EL (cell line): ENCODE measurements at places on chromosomes 4 and X.
A peak's percentile ranks its signal among the peaks of the same experiment; 100 is the strongest.

DNA sequence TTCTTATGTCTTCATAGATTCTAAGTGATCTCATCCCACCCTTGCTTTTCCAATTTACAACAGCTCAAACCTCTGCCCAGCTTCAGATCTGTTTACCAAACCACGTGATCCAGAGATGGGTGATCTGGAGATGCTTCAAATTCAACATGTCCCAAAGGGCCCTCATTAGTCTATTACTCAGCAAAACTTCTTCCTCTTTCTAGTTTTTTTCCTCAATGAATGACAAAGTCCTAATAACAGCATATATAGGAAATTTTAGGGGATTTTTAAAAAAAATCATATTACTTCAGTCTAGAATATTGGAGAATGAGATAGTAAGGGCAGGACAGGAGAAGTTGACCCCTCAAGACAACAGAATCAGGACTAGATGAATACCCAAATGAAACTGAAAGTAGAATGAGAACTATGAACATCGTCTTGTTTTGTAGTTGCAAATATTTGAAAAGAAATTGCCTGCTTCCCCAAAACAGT, 127.1 kb downstream of the CFAP299 start:
- peak; percentile 3 for DNase-seq

DNA sequence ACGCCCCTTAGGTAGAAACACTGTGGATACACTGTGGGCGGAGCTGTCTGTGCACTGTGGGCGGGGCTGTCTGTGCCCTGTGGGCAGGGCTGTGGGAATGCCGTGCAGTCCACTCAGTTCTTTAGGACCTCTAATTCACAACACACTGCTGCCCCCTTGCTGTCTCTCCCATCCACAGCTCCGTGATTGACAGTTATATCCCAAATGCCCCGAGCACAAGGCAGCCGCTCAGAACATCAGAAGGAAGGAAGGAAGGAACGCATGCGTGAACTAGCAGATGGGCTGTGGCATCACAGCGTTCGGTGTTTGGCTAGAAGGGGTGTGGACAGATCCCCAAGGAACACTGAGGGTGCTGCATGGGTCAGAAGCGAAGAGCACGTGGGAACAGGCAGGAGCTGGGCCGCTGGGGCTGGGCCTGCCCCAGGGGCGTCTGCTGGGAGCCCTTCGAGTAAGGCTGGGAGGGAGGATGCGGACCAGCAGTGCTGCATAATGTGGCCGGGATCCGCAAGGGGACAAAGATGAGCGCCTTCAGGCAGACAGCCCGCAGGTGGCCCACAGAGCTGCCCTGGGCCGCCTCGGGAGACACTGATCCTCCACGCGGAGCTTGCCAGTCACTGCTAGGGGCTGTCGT, 29.8 kb downstream of the ACOX3 start:
- DNase-seq, result peak; percentile 60

DNA sequence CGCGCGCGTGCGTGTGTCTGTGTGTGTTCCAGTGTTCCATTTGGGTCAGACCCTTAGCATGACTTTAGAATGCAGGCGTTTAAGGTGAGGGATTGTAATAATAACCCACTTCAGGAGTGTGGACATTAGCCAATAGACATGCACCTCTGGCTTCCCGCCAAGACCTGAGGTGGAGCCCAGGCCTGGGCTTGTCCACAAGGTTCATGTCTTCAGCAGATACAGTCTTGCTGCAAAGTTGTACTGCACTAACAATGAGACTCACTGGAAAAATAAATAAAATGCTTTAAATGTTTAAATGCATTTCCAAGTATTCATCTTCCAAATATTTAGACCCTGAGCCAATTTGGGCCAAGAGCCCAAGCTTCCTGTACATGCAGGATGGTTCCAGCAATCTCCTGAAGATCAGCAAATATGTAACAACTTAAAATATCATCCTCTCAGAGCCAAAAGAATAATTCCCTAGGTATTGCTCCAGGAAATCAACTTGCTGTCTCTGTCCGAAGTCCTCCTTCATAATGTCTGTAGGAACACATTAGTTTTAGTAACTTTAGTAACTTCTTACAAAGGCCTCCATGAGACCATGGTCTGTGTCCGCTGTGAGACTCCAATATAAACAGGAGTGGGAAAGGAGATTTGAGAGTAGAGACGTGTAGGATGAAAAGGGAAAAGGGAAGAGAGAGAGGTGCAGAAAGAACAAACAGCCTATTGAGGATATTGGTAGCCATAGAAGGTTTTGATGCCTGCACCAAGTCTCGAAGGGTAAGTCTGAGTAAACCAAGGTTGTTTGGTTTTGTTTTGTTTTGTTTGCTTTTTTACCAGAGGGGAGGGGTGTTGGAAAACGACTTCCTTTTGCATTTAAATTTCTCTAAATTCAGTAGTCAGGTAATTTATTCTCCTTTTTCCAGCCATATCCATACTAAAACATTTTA, 98.5 kb upstream of the KLF3 start:
- DNase-seq, result peak; percentile 52

GRCh38 chr4:1856943-1857699, 1.2 kb upstream of the LETM1 start:
- peak; percentile 34 for DNase-seq

GRCh38 chr4:86841309-86841708, 7.9 kb downstream of the SLC10A6 start:
- peak; percentile 28 for DNase-seq

DNA sequence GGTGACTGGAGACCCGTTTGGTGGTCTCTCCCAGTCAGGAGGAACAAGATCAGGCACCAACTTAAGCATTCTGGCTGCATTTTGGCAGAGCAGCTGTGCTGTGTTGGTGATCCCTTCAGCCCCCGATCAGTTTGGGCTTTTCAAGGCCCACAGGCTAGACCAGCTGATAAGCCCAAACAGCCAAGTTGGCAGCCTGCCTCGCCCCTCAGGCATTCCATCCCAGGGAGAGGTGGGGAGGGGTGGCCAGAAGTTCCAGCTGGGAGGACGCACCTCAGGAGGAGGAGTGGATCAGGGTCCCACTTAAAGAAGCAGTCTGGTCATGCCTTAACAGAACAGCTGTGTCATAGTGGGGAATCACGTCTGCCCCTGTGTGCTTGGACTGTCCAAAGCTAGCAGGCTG, 105.8 kb downstream of the CHIC1 start:
- no peak for DNase-seq

- no peak for DNase-seq
These were observed 43.3 kb downstream of the SPCS3 start for GRCh38 chr4:176363072-176363471.

DNA sequence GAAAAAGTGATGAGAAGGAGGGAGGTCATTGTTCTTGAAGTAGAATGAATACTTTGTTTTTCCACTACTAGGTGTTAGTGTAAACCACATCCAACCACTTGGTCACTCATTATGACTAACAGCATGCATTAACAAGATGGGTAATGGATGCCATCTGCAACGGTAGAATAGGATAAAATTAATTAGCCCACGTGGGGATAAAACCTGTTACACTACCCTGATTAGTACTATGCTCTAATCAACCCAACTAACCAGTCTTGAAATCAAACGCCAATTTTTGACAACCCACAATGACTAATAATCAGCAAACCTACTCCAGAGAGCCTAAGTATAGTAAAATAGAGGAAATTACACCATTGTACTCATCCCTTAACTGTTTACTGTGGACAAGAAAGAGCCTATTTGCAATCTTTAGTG, 93.4 kb upstream of the MCF2 start:
- no peak for DNase-seq

GRCh38 chr4:74402692-74403456, 37.9 kb downstream of the EREG start:
- DNase-seq, result no peak

DNA sequence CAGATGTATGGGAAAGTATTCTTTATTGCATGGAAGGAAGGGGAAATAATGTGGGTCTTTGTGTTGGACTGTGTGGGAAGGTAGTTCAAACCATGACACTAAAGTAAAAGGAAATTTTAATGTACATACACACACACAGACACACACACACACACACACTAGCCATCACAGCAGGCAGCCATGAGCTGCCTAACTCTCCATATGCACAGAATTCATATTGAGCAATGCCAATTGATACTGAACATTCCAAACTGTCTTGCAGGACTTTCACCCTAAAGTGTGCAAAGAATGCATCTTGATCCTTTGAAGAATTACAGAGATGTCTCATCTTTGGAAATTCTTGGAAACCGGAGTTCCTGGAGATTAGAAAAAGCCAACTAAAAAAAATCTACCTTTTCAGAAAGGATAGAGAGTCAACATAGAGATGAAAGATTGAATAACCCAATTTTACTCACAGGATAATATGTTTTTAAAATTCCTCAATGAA, 120.6 kb upstream of the MBNL3 start:
- DNase-seq, result no peak

DNA sequence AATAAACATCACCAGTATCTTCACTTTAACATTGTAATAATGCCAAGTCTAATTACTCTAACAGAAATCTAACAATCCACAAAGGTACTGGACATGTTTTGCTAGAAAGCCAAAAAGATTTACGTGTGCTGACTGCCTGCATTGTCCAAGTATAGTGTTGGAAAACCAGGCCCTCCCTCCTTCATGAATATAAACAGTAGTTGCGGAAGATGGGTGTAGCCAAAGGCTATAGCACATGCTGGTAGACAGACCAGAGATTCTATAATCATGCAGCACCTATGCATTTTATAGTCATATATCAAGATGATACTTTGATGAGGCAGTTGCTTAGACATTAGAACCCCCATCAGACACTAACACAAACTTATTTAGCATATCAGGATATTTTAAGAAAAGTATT, 22.6 kb downstream of the ZNF280C start:
- no peak for DNase-seq

GRCh38 chr4:94653984-94654609, 103.7 kb upstream of the BMPR1B start:
- DNase-seq, result no peak

GRCh38 chrX:155143959-155144548, 72.2 kb upstream of the VBP1 start:
- no peak for DNase-seq

DNA sequence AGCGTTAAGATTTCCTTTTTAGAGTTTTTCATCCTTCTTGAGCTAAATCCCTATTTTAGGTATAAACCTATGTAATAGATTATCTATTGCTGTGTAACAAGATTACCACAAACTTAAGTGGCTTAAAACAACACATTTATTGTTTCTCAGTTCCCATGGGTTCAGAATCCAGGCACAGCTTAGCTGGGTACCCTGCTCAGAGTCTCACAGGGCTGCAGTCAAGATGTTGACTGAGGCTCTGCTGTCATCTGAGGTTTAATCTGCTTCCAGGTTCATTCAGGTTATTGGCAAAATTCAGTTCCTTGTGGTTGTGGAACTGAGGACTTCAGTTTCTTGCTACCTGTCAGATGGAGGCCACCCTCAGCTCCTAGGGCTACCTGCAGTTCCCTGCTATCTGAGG, 60.9 kb downstream of the GK start:
- no peak for DNase-seq

GRCh38 chrX:40543661-40544328, 37.0 kb upstream of the ATP6AP2 start:
- DNase-seq, result peak; percentile 38

GRCh38 chrX:3160756-3161155, 119.5 kb downstream of the ARSF start:
- no peak for DNase-seq

DNA sequence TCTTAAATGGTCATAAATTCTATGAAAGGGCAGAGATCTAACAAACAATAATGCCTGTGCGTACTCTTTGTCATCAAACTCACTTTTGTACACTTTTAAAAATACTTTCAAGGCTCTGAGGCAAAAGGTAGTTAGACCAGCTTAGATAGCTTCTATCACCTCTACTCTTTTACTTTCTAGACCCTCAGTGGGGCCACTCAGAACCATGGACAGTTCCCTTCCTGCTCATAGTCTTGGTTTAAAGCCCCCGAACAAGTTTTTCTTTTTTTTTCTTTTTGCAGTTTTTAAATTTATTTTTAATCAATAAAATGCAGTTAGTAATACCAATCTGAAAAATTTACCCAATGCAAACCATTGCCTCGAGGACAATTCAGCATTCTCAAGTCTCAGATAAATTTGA, 460.5 kb upstream of the CNKSR2 start:
- DNase-seq, result no peak

- peak; percentile 8 for DNase-seq
These were observed 42.5 kb upstream of the LEF1 start for GRCh38 chr4:108210989-108211835.

DNA sequence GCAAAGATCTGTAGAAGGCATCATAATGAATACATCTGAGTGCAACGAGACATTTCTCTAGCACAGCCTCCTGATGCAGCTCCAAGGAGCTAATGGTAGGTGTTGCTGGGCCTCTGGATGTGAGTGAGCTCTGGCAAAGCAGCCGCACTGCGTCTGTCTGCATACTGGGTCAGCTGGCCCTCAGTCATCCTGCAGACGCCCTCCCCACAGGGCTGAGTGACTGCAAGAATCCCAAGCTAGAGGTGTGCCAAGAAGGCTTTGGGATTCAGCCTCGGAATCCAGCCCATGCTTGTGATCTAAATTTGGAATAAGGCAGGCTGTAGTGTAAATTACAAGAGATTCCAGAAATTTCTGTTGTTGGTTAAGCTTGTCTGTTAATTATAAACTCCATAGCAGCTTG, 18.5 kb downstream of the HERC3 start:
- DNase-seq, result no peak

DNA sequence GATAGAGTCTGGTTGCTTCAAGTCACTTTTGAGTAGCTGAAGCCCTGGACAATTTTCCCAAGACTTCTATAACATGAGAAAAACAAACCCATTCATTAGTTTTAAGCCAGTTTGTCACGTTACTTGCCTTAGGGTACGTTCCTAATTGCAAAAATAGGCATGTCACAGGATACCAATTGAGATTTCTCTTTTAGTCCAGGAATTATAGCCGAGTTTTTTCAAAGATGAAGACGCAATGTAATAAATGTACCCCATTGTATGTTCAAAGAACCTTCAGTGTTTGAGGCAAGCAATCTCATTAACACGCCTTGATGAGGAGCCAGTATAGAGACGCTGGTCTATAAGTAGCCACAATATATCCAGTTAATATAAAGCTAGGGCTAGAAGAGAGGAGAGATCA, 534.2 kb downstream of the INPP4B start:
- no peak for DNase-seq

DNA sequence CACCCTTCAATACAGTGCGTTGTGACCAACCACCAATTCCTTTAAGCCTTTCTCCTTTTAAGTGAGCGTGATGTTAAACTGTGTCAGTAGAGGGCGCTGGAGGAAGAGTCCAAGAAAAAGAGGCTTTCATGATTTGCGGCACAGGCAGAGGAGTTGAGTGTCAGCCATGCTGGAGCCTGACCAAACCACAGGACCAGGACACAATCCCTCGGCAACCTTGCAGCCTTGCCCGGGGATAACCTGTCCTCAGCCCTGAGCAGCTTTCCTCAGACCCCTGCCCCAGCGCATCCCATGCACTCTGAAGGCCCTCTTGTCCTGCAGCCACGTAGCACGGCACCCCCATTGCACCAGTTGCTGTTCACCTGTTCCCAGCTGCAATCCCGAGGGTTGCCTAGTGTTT, 53.5 kb upstream of the SMIM31 start:
- no peak for DNase-seq

GRCh38 chr4:169377367-169377766, 106.6 kb upstream of the SH3RF1 start:
- no peak for DNase-seq

GRCh38 chrX:134658002-134658759, at the start of gene PLAC1:
PLAC1 (minus strand) TSS chrX:134658471; CDS start chrX:134566682, 91,789 bp downstream.
- DNase-seq, result no peak

- DNase-seq, result peak; percentile 60
These were observed 181.1 kb upstream of the WDFY3 start for GRCh38 chr4:85147481-85148076.
